ENCODE measurements at places on chromosomes 1 and 21. TPM values are rescaled to one million over a fixed set of nuclear protein-coding genes. Genes with fewer than 3 reads are reported as not detected.

The SAMSN1 gene
- 113 TPM for total RNA-seq

The LIN28A gene
- total RNA-seq = not detected

The TFF2 gene
- total RNA-seq = not detected

The BCL10 gene
- total RNA-seq = 29.0 TPM

The MAP1LC3C gene
- not detected for total RNA-seq

The KPNA6 gene
- 85.3 TPM for total RNA-seq

The NEK2 gene
- 24.2 TPM for total RNA-seq

The SELE gene
- not detected for total RNA-seq

The IBA57 gene
- total RNA-seq = 18.1 TPM

All from activated naive CD8-positive, alpha-beta T cell treated with anti-CD3 and anti-CD28 coated beads for 36 hours (primary cell).